Suppressor macrophage treated with lipopolysaccharide for 1 hour (primary cell): ENCODE measurements at places on chromosomes 5 and 9.

GRCh38 chr9:73348471-73348870 is 196.8 kb downstream of the ANXA1 start:
- DNase-seq, result peak; percentile 5

- no peak for DNase-seq
Observed at GRCh38 chr9:84343111-84343521, 2.6 kb upstream of the SLC28A3 start.

DNA sequence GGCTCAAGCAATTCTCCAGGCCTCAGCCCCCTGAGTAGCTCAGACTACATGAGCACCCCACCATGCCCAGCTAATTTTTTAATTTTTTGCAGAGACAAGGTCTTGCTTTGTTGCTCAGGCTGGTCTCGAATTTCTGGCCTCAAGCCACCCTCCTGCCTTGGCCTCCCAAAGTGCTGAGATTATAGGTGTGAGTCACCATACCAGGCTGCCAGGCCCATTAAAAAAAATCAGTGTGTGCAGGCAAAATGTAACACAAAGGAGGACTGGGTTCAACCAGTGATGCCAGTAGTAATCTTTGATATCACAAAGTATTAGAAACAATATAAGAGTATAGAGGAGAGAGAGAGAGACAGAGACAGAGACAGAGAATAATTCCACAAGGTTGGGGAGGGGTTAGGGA is 322.7 kb downstream of the MSX2 start:
- DNase-seq, result no peak

GRCh38 chr9:87282538-87282937 is 215.1 kb upstream of the DAPK1 start:
- DNase-seq, result no peak

- DNase-seq, result no peak
Observed at GRCh38 chr9:87699835-87700234, 26.1 kb upstream of the CTSL start.

DNA sequence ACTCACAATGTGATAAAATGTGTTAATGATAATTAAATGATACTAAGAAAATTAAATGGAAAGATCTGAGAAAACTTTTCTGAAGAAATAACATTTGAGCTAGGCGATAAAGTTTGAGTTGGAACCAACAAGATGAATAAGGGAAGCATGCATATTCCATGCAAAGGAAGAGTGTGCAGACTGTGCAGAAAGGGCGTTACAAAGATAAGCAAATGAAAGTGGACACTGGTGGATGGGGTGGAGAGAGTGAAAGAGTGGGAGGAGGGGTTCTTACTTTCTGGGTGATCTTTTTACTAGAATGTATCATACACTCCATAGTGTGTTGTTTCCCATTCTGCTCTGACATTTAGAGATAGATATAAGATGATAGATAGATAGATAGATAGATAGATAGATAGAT is 138.7 kb downstream of the HTR1A start:
- no peak for DNase-seq

DNA sequence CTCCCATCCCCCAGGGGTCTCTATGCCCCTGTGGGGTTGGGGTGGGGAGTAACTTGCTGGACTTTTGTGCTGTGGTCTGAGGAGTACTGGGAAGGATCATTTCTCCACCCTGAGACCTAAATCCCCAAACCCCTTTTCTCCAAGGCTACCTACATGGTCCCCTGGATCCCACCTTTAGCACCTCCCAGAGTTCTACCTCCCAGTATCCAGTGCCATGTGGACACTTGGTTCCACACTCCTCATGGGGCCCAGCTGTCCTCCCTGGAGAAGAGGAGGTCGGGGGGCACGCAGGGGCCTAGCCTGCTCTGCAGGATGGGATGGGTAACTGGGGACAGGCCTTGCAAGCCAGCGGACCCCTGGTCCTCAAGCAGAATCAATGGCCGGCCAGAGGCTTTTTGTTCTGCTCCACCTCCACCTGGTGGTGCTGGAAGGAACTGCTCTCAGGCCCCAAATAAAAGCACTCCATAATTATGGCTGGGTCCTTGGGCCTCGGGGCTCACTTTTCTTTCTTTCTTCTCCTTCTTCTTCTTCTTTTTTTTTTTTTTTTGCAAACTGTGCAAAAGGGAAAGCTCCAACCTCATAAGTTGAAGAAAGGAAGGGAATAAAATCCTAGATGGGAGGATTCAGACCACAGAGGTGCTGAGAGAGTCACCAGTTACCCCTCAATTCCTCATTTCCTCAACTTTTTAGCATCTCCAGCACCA is 68.4 kb downstream of the PSD2 start:
- DNase-seq, result peak; percentile 54

- no peak for DNase-seq
Observed at GRCh38 chr5:111931655-111932054, 174.7 kb upstream of the NREP start.

- DNase-seq, result no peak
Observed at GRCh38 chr9:15433661-15434060, 11.0 kb downstream of the SNAPC3 start.

GRCh38 chr5:23084815-23085214 is 231.7 kb upstream of the CDH12 start:
- DNase-seq, result no peak

DNA sequence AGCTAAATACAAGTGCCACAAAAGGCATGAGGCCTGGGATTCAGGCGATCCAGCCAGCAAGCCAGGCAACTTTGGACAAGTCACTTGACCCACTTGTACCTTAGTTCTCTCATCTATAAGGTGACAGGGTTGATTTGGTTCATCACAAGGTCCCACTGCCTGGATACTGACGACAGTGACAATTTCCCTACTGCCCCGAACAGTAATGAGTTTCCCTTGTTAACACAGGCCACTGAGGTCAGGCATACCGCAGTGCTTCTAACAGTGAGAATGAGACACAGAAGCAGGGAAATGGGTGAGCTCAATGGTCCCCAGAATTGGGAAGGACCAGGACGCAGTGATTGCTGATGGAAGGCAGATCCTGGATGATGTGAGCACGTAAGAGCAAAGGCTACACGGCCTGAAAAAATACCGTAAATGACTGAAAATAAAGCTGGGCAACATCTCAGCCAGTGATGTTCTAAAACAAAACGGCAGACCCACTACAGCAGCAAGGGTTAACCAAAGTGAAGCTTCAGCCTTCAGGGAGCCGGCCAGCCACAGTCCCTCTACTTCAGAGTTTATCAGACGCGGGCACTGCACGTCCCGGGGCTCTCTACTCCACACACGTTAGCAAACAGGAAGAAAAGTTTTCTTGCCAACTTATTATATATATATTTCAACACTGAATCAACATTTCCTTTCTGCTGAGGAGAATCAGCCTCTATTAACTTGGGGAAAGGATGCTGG is 846 bp downstream of the MGAT1 start:
- DNase-seq, result no peak

GRCh38 chr9:88052321-88052965 is 78.1 kb upstream of the CDK20 start:
- no peak for DNase-seq

- DNase-seq, result no peak
Observed at GRCh38 chr9:133396952-133397351, 20.8 kb downstream of the STKLD1 start.

GRCh38 chr5:124627815-124628595 is 118.4 kb downstream of the ZNF608 start:
- no peak for DNase-seq

DNA sequence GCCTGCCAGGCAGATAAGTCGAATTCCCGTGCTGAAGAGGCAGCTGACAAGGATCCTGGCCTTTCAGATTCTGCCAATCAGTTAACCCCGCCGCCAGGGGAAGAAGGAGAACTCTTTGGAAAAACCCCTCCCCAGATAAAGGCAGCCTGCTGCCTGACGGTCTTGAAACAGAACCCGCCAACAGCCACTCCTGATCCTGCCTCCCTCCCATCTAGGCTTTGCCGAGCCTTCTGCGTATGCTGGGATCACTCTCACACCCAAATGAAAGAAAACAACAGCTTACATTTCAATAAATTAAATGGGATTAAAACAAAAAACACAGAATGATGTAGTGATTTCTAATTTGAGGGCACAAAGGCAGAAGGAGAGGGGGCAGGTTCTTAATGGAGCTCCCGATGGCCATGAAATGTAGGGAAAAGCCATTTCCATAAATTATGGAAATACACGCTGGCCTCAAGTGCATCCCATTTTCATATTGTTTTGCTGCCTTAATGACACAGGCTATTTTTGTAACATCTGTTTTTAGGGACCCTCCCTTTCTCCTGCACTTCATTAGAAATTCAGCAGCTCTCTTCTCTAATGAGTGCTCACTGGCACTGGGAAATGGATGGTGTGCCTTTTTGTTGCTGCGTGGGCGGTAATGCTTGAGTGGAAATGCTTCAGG is 319.1 kb downstream of the MED10 start:
- DNase-seq, result no peak

GRCh38 chr9:120916588-120916987 is 10.0 kb downstream of the TRAF1 start:
- DNase-seq, result peak; percentile 57

DNA sequence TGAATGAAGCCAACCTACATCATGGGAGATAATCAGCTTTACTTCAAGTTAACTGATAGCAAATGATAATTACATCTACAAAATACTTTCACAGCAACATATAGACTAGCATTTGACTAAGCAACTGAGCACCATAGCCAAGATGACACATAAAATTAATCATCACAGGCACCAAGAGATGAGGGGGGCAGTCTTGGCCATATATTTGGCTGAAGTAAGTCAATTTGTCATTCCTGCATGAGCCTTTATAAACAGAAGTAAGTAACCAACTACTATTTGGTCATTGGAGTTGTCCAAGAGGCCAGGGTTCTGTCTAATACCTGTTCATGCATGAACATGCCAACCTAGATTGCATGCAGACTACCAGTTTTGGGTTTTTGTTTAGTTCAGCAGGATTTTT is 53.6 kb downstream of the PDCD1LG2 start:
- peak; percentile 42 for DNase-seq

- DNase-seq, result no peak
Observed at GRCh38 chr5:10511741-10512640, 51.9 kb upstream of the ANKRD33B start.

GRCh38 chr9:32524892-32525708 is 896 bp downstream of the RIGI start:
- DNase-seq, result peak; percentile 59

DNA sequence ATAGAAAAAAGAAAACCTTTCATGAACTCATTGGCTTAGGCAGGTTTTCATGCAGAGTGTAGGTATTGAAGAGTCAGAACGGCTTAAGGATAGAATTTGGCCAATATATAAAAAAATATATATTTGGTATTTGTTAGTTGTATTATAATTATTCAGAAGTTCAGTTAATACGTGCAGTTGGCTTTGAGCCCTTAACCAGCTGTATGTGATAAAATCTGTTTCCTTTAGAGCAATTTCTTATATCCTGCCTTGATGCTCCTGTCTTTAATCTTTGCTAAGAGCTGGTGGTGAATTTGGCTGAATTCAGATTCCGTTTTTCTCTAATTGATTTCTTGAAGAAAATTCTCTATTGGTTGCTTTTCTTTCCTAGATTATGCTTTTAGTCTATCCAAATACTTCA is 3.7 kb downstream of the ANXA1 start:
- DNase-seq, result no peak

DNA sequence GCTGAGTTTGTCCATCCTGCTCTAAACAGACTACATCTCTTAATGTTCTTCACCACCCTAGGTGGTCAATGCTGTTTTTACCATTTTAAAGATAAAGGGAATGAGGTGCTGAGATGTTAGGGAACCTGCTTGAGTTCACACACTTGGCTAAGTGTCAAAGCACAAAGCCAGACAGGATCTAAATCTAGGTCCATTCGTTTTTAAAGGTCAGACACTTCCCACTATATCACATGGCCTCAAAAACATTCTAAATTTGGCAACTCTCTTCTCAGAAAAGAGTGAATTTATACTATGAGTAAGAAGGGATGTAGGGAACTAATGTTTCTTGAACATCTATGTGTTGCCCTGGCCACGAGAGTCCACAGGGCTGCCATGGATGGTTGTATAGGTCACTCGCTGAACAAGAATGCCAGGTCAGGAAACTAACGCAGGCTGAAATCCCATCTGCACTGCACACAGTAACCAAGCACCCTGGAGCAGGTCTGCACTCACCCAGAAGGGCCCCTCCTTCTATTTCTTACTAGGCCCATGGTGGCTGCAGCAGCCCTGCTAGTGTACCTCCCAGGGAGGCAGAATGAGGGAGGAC is 213.0 kb downstream of the SPOCK1 start:
- no peak for DNase-seq

DNA sequence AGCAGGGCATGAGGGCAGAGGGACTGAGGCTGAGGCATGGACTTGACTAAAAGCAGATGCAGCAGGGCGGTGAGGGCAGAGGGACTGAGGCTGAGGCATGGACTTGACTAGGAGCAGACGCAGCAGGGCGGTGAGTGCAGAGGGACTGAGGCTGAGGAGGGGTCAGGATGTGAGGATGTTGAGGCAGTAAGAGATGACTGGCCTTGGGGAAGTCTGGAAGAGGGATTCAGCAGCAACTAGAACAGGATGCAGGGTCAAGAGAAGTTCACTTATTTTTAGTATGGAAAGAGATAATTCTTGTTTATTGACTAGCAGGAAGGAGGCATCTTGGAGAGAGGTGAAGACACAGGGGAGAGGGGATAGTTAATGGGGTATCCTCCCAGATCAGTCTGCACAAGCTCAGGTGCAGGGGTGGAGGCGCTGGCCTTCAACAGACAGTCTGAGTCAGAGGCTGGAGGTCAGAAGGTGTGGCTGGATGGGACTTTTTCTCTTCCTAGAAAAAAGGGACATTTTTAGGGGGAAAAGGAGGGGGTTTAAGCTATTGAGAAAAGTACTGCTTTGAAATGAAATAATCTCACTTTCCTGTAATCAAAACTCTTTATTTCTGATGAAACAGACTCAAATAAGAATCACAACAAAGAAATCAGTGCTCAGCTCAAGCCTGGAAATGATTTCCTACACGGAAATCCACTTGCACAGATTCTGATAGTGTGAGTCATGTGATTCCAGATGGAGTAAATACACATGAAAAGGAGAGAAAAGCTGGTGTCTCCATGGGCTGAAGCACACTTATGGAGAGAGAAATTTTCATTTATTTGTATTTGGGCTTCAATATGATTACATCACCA is 130.9 kb downstream of the PALM2AKAP2 start:
- DNase-seq, result peak; percentile 32

- DNase-seq, result peak; percentile 14
Observed at GRCh38 chr5:43432486-43433375, 20.5 kb upstream of the CCL28 start.

GRCh38 chr5:69011910-69012309 is 81.9 kb upstream of the SLC30A5 start:
- DNase-seq, result no peak

- no peak for DNase-seq
Observed at GRCh38 chr5:56786346-56786745, 29.0 kb upstream of the MAP3K1 start.

GRCh38 chr5:21919414-21920022 is 933.6 kb downstream of the CDH12 start:
- DNase-seq, result peak; percentile 24

DNA sequence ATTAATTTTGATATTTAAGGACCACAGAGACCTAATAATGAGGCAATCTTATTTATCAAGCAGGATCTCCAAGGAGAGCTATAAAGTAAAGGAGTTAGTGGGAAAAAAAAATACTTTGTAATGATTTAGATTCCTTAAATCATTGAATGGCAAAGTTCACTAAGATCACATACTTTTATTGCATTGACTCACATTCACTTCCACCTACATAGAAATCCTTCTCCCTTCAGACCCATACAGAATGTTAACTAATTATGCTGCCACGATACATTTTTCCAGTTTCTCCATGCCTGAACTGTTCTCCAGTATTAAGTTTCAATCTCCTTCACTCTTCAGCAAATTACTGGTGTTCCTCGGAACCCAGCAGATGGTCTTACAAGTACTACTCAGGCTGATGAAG is 388.7 kb downstream of the EFNA5 start:
- DNase-seq, result no peak
